Hematopoietic multipotent progenitor cell treated with erythropoietin and hydrocortisone succinate and interleukin-3 and kit ligand, for 17 days (in vitro differentiated cells): ENCODE measurements at places on chromosomes 7 and 10.

- DNase-seq, result no peak
These were observed 38.1 kb upstream of the PRSS1 start for GRCh38 chr7:142711196-142711595.

GRCh38 chr10:44047361-44047760 is 337.5 kb downstream of the CXCL12 start:
- DNase-seq, result no peak

DNA sequence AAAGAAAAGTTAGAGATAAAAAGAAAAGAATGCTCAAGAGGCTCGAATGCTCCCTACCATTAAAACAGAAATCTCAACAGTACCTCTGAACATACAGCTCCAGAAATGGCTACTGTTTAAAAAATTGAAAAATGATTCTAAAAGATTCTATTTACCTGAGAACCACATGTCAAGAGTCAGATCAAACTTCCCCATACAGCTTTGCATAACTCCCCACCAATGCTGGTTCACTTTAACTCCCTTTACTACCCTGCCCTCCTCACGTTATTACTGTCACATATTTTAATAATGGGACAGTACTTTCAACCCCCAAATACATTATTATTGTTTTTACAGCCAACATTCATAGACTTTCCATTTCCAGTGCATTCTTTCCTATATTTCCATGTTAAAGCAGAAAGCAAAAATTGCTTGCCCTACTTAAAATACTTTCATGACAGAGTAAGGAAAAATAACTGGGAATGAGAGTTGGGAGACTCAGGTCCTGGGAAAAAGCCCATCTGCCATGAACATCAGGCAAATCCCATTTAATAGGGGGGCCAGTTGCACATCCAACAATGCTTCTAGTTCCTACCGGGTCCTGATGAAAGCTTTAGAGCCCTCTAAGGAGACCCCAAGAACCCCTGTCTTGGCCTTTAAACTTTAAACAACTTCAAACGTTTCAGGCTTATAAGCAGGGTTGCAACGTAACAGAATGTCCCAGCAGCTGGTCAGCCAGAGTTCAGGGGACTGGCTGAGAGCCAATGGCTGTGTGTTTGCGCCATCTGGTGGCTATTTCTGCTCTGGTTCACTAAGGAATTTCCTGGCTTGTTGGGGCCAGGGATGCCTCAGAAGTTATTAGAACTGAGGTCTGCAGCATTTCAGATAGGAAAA is 247.4 kb downstream of the ELMO1 start:
- peak; percentile 55 for DNase-seq

DNA sequence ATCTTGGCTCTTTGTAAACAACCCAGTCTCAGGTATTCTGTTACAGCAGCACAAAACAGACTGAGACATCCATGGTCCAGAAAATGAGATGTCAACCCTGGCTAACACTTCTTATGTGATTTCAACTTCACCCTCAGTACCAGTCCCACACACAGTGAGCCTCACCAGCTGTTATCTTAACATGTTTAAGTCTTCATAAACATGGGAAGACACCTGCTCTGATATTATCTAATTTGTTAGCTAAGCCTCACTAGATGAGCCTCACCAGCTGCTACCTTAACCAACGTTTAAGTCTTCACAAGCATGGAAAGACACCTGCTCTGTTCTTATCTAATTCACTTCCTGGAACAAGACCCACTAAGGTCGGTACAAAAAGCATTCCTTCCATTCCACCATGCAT is 130.8 kb downstream of the CALN1 start:
- no peak for DNase-seq

GRCh38 chr7:26868841-26869495 is 4.6 kb upstream of the SKAP2 start:
- no peak for DNase-seq
